ENCODE measurements at places on chromosomes 1 and 21.

DNA sequence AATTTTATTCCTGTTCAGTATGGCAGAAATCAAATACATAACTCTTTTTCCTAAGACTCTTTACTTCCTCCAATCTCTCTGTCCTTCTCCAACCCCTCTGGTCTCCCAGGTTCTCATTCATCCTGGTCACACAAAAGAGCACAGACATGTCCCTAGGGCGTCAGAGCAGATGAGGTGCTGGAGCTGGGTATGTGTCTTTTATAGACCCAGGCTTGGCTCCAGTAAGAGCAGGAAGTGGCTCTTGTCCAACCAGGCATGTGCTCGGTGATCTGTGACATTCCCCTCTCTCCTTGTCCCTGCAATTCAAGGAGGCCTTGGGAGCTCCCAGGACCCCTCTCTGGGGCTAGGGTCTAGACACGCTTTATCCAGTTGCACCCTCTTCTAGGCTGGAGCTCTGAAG lies 18.0 kb upstream of the LCE2D start:
- DNase-seq, result no peak

DNA sequence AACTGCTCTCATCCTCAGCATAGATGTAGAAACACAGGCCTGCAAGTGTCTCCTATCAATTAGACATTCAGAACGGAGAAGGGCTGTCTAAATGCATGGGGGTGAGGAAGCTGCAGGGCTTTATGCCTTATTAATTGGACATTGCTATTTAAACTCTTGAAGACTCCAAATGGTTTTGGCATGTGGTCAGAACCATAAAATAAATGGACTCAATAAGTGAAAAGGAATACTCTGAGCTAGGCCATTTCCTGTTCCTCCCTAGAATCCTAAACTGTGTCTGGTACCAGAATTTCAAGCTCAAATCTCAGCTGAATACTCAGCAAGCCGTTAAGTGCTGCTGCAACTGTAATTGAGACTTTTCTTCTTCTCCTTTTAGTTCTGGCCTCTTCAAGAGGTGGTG lies 80.4 kb upstream of the C1orf87 start:
- DNase-seq, result no peak

GRCh38 chr1:78236716-78237115 lies 190.9 kb downstream of the GIPC2 start:
- no peak for DNase-seq

DNA sequence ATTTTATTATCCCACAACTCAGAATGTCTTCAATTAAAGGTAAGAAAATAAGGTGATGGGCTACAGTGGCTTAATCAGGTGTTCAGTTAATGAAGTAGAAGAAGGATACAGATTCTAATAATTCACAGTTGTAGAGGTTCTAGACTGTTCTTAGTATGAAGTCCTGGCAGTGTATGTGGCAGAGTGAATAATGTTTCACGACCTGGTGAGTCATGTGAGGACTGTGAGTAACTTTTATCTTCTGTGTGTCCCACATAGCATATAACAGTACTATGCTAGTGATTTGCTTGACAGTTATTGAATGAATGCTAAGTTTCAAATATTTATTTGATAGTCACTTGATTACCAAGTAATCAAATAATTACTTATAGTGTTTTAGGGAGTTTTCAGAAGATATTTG lies 20.0 kb downstream of the SLC16A4 start:
- no peak for DNase-seq

DNA sequence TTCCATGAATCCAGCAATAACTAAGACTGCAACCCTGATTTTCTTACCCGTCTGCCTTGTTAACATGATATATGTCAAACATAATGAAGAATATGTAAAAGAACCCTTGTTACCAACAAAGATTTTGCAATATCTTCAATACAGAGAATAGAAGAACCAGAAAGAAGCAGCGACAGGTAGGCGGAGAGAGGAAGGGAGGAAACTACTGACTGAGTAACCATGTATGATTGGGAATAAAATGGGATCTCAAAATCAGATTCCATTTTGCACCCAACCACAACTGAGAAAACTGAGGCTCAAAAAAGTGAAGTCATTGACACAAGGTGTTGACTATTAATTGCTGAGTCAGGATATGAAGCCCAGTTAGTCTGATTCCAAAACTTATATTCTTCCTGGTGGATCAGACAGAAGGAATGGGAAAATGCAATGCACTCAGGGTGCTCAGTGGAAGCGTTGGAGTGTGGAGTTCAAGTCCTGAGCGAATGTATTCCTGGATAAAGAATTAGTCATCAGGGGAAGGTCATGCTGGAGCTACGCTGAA lies 293.3 kb upstream of the GREM2 start:
- no peak for DNase-seq

DNA sequence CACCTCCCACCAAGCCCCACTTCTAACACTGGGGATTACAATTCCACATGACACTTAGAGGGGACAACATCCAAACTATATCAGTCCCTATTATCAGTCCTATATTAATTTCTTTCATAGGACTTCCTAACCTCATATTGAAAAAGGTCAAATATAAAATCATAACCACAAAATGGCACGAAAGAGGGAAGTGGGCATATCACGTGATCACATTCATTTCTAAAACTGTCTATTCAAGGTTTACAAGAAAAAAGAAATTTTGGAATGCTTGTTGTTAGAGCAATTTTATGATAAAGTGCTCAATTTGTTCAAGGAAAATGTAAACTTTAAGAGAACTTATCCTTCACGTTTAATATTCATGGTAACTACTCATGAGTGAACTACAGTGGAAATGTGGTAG lies 13.2 kb upstream of the CDC7 start:
- DNase-seq, result no peak

DNA sequence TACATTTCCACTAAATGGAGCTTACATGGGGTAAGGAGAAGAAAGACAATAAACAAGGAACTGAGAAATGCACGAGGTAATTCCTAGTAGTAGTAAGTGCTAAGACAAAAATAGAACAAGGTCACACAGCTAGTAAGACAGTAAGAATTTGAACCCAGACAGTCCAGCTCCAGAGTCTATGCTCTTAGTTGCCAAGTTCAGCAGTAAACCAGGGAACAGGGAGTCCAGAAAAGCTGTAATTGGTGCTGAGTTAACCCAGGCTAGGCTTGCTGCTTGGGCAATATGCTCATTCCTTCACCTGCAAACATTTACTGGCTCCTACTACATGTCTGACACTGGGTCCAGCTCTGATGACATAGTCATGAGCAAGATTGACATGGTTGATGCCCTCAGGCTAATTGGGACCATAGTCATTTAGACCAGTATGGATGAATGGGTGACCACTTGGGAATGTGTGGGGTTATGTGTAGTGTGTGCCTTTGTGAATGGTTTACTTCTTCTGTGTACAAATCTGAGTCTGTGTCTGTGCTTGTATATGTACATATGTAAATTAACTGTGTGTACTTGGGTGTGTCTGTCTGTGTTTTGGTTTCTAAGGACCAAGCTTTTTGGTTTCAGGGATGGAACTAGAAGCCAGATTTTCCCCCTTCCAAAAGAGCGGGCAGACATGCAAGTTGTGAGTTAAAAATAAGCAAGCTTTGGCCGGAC lies 2.0 kb downstream of the GPX7 start:
- no peak for DNase-seq

- DNase-seq, result no peak
Observed at GRCh38 chr1:46532095-46532494, 19.4 kb downstream of the KNCN start.

DNA sequence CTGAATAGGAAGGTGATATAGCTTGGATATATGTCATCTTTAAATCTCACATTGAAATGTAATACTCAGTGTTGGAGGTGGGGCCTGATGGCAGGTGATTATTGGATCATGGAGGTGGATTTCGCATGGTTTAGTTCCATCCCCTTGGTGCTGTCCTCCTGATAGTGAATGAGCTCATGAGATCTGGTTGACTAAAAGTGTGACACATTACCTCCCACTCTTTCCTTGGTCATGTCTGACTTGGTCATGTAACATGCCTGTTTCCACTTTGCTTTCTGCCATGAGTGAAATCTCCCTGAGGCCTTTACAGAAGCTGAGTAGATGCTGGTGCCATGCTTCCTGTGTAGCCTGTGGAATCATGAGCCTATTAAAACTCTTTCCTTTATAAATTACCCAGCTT lies 664.5 kb upstream of the NR5A2 start:
- DNase-seq, result no peak

DNA sequence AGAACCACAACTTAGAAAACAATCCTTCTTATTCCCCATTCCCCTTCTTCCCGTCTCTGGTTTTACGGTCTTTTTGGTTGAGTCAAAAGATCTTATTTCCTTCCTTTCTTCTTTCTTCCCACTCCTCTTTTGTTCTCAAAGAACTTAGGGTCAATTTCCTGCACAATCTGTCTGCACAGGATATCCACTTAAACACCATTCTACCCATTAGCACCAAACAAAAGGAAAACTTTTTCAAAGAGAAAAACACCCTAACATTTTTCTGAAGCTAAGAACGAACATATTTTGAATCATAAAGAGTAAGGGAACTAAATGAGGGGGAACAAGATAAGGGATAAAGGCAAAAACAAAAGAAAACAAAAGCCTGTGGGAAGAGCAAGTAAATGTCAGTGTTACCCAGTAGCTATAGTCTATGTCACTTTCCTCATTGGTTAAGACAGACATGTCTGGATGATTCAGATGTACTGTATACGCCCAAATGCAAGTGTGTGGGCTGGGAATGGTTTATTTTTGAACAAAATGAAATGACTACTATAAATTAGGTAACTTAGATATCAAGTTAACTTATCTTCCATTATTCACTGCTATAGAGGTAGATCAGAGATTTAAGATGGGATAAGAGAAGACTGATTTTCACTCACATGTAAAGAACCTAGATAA lies 59.9 kb downstream of the TOR3A start:
- peak; percentile 7 for DNase-seq

GRCh38 chr21:34625030-34625593 lies 10.2 kb upstream of the RCAN1 start:
- DNase-seq, result no peak

GRCh38 chr1:78155121-78155520 lies 109.4 kb downstream of the GIPC2 start:
- no peak for DNase-seq

DNA sequence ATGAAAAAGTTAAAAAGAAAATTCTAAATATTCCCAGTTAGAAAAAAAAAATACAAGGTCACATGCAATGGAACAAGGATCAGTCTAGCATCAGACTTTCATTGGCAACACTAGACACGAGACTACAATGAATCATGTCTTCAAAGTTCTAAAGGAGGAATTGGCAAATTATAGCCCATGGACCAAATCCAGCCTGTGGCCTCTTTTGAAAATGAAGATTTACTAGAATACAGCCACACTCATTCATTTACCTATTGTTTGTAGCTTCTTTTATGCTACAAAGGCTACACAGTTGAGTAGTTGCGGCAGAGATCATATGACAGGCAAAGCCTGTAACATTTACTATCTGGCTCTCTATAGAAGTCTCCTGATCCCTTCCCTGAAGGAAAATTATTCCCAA lies 71.4 kb downstream of the MRPL39 start:
- no peak for DNase-seq

DNA sequence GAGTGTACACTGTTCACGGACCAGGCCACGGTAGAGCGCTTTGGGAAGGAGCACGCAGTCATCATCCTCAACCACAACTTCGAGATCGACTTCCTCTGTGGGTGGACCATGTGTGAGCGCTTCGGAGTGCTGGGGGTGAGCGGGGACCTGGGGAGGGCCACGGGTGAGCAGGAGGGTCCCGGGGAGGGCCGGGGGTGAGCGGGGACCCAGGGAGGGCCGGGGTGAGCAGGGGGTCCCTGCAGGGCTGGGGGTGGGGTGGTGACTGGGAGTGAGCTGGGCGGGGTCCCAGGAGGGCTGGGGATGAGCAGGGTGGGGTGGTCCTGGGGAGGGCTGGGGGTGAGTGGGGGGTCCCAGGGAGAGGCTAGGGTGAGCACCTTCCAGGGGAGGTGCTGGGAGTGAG lies 44.1 kb upstream of the TRAPPC10 start:
- no peak for DNase-seq

DNA sequence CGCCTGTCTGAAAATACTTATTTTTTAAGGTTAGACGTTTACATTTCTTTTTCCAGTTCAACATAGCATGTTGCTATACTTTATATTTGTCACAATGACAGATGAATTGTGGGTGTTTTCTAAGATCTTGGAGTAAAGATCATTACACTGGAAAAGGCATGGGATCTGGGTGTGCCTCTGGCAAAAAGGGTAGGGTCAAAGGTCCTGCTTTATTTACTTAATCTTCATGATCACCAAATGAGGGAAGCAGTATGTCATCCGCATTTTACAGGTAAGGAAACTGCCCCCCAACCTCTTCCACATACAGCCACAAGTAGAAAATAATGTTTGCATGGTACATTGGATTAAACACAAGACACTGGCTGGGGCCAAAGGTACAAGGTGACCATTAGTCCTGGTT lies 12.5 kb upstream of the SMPDL3B start:
- no peak for DNase-seq

DNA sequence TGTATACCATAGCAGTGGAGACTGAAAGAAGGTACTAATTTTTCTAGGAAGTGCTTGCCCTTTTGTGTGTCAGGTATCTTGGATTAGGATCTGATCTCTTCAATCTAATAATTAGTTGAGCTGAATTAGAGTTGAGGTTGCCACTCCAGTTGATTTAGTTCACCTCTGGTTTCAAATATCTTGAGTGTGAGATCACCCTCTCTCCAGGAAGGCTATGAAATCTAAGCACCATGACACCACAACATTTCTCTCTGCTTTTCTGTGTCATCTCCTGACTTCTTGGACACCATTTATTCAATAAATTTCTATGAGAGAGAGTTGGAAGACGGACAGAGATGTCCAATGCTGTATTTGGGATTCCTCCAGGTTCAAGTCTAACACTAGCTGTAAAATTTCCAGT lies 212.8 kb downstream of the DYRK1A start:
- DNase-seq, result no peak

- no peak for DNase-seq
Observed at GRCh38 chr1:7707527-7707926, 63.6 kb upstream of the VAMP3 start.

DNA sequence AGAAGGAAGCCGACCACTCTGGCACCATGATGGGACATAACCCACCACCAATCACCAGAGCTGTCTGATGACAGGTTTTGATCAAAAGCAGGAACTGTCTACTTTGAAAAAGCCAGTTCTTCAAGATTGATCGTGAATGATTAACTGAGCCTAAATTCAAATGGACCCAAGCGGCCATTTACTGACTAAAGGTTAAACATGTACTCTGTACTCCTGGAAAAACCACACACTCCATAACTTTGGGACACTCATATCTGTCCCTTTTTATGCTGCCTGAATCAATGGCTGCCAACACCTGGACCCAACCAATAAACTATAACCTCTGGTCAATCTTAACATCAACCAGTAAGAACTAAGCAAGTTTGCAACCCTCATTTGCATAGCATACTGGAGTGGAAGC lies 206.6 kb downstream of the URB2 start:
- DNase-seq, result no peak

All from stimulated activated CD4-positive, alpha-beta T cell treated with anti-CD3 and anti-CD28 coated beads, TNF-alpha, amount 100 ng/mL, for 4 hours (primary cell).